ENCODE measurements at places on chromosomes 7 and 10. TPM values are rescaled to one million over a fixed set of nuclear protein-coding genes. Genes with fewer than 3 reads are reported as not detected.

The PVRIG gene
- total RNA-seq, result not detected

DNA sequence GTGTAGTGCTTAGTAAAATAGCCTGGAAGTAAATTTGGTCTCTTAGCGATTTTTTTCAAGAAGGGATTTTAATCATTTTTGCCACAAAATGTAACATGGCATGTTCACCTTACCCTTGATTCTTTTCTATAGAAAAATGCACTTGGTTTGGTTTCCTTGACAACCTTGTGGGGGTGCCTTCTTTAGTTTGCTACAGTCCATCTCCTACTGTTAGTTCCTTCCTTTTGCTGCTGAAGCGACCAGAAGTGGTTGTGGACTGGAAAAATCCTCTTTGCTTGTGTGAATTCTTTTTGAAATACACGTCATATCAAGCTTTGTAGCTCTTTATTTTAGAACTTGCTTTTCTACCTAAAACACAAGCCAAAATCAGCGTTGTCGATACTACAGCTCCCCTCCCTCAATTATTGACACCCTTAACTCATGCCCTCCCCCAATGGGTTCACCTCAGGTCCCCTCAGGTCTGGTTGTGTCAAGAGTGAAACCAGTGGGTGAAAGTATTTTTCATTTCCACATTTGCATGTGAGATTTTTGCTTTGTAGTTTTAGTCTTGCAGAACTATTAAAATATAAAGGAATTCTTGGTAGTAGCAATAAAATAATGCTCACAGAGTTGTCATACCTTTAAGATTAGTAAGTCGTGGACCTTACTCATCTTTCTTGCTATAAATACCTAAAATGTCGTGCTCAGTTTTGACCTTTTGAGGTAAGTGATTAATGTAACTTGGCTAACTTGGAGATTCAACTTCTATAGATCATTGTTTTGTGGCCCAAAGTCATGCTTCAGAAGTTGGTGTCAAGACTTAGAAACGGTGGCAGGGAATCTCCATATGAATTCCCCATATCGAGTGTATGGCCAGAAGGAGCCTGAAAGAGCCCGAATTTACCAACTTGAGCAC is 1.5 kb downstream of the ACTR3B start:
- no peak for DNase-seq

The TEX47 gene
- total RNA-seq, result not detected

The SPDYE3 gene
- not detected for total RNA-seq

The CRHR2 gene
- not detected for total RNA-seq

- DNase-seq, result no peak
Measured at GRCh38 chr10:30758338-30758737, 128.8 kb upstream of the LYZL2 start.

DNA sequence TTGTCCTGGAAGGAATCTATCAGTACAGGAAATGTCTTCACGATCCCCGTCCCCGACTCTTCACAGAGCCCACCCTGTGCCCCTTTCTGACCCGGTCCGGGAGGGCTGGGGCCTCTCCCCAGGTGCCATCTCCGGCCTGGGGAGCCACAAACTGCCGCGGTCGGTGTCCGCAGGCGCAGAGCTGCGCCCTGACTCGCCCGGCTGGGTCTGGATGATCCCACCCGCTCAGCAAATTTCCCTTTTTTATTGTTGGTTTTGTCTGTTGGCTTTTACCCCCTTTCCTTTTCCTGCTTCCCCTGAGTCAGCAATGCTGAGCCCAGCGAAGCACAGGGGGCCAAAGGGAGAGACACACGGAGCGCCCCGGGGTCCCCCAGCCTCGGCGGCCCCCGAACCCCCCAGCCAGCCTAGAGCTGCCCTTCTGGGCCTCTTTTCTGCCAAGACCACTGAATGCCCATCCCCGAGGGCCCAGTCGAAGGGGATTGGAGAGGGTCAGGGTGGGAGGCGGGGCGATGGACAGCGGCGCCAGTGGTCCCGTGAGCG is 30.9 kb downstream of the LEP start:
- no peak for DNase-seq

GRCh38 chr7:66326501-66327215 is 121.5 kb downstream of the TPST1 start:
- no peak for DNase-seq
